Forelimb muscle (tissue), 1 donor: ENCODE measurements at places on chromosomes 2 and 18. TPM values are rescaled to one million over a fixed set of nuclear protein-coding genes. Genes with fewer than 3 reads are reported as not detected.

- no peak for DNase-seq
Observed at GRCh38 chr2:32427672-32428610, 71.1 kb downstream of the BIRC6 start.

GRCh38 chr18:35875566-35875965, 96.9 kb upstream of the RMP24 start:
- no peak for DNase-seq

- DNase-seq: no peak
Observed at GRCh38 chr18:48889981-48890762, 60.6 kb downstream of the SMAD7 start.

- no peak for DNase-seq
Observed at GRCh38 chr2:120978359-120979050, 242.8 kb downstream of the GLI2 start.

- no peak for DNase-seq
Observed at GRCh38 chr18:62651276-62652056, 63.9 kb upstream of the PHLPP1 start.

DNA sequence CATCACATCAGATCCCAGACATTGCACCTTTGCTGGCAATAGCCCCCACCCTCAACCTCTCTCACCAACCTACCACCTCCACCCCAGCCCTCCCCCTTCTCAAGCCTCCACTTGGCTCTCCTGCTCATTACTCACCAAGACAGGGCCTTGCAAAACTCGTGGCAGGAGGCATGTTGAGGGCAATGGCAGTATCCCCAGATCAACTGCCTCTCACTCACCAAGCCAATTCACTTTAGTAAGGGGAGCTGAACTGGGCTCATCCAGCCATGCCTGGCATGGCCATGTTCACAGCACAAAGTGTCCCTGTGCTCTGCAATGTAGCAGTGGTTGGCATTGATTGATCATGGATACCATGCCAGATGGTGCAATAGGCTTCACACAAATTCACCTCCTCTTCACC, 46.3 kb upstream of the TEX51 start:
- no peak for DNase-seq

RGPD3 gene
- 0.08 TPM for polyA plus RNA-seq

STON1 gene
- 8.1 TPM for polyA plus RNA-seq

DNA sequence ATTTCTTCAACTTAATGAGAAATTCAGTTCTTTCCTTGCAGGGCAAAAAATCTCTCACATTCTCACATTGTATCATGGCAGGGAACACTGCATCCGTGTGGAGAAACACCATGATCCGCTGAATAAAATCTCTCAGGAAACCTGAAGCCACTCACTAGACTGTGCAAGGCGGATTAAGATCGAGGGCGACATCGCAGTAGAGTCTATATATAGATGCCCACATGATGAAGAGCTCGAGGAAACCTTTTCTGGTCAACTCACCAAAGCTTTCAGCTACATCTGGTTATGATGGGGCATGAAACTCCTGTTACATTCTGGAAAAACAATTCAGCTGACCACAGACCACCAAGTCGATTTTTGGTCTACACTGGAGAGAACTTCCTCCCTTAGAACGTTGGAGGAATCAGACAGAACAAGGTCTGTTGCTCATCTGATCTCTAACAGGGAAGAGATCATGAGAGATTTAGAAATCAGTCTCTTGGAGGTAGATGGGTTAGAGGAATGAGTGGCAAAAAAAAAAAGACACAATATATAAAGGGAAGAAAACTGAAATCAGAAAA, 162.9 kb upstream of the ZNF516 start:
- no peak for DNase-seq

DNA sequence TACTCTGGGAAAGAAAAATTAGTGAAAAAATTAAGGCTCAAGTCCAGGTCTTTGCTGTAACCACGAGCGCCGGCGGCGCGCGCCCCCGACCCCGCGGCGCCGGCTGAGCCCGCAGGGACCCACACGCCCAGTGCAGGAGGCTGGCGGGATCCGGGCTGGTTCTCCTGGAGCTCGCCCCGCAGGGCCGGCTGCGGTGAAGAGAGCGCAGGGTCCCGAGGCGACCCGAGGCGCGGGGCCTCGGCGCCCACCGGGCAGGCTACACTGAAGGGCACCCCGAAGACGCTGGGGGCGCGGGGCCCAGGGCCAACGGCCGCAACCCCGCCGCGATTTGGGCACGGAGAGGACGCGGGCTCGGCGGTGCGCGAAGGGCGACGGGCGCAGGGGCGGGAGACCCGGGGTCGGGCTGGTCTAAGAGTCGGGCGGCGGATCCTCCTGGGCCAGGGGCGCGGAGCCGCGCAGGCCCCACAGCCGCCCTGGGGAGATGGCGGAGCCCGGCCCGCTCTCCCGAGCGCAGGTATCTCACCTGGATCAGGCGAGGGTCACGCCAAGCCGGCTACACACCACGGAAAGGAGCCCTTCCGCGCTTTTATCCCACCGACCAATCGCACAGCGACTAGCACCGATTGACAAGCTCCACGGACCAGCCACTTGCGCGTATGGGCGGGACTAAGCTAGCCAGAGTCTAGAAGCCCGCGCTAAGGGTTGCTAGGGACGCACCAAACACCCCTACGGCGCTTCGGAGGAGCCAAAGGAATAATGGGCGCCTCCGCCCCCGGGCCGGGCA, at the start of gene PASK:
TSS of gene PASK (minus strand) at position 582 of the 784 bp plus-strand sequence. CDS start 6,440 bp downstream, outside the sequence.
- DNase-seq: peak; percentile 78

DNA sequence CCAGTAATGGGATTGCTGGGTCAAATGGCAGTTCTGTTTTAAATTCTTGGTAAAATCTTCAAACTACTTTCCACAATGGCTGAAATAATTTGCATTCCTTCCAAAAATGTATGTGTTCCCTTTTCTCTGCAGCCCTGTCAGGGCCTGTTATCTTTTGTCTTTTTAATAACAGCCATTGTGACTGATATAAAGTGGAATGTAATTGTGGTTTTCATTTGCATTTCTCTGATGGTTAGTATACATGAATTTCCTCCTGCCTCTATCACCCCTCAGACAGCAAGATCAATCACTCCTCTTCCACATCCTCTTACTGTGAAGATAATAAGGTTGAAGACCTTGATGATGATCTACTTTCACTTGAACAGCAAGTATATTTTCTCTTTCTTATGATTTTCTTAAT, 304.8 kb upstream of the FSIP2 start:
- no peak for DNase-seq

- DNase-seq: no peak
Observed at GRCh38 chr2:21910832-21911507, 787.2 kb downstream of the TDRD15 start.

DNA sequence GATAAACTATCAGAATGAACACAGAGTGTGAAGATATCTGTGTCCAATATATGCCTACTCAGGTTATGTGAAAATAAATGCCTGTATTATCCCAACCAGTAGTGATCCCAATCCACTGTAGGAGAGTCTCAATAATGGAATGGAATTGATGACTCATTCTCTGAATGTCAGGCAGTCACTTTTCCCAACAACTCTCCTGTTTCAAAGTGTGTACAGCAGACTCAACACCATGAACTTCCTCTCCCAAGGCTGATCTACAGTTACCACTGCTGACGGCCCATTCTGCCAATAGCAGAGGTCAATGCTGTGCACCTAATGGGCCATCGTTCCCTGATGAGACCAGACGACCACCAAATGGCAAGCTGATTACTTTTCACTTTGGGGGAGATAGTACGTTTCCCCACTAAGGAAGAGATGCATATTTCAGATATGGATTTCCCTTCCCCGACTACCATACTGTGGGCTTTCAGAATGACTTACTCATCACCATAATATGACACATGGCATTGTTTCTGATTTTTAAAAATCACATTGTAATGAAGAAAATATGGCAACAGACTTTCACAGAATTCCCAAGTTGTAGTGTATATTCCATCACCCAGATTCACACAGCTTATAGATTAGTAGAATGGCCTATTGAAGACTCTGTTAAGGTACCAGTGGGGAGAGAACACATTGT, 601.7 kb upstream of the VRK2 start:
- no peak for DNase-seq

MGAT4A gene
- polyA plus RNA-seq: 3.8 TPM

GRCh38 chr2:183868153-183868552, 730.2 kb upstream of the ZNF804A start:
- no peak for DNase-seq

- no peak for DNase-seq
Observed at GRCh38 chr2:188382107-188382506, 90.4 kb downstream of the GULP1 start.

DNA sequence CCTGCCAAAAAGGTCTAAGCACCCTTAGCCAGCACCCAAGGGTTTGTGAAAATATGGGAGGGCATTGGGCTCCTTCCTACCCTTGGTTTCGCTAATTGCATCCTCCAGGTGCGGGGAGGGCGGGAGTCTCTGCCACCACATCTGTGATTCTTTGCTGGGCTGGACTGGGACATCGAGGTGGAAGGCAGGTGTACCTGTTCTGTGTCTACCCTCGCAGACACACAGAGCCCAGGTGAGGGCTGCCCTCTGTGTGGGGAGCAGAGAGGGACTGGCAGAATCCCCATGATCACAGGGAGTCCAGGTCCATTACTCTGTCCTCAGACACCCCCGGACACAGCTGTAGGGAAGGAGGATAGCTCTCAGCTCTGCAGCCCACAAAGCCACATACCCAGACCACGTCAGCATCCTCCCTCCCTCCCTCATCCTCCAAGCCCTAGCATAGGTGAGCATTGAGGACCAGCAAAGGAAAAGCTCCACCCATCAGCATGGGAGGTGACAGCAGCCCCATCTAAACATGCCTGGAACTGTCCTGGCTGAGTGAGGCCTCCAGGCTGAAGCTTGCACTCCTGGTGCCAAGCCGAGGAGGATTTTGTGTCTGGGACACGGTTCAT, 49.8 kb downstream of the PLB1 start:
- no peak for DNase-seq

DNA sequence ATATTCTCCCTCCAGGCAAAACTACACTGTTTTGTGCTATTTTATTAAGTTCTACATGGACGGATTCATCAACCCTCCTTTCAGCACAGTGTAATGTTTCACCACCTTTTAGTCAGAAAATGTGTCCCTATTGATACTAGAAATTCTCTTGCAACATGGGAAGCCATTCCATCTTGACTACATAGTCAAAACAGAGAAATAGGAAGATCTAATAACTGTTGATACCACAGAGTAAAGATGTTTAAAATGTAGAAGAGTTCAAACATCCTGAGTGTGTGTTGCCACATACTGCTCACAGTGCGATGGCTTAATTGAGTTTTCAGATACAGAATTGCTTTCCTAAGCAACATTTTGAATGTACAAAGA, 492.2 kb upstream of the RAB12 start:
- no peak for DNase-seq

GRCh38 chr2:223786943-223787342, 50.4 kb downstream of the AP1S3 start:
- no peak for DNase-seq
